ENCODE measurements at places on chromosomes 12 and 14. TPM values are rescaled to one million over a fixed set of nuclear protein-coding genes. Genes with fewer than 3 reads are reported as not detected.

DNA sequence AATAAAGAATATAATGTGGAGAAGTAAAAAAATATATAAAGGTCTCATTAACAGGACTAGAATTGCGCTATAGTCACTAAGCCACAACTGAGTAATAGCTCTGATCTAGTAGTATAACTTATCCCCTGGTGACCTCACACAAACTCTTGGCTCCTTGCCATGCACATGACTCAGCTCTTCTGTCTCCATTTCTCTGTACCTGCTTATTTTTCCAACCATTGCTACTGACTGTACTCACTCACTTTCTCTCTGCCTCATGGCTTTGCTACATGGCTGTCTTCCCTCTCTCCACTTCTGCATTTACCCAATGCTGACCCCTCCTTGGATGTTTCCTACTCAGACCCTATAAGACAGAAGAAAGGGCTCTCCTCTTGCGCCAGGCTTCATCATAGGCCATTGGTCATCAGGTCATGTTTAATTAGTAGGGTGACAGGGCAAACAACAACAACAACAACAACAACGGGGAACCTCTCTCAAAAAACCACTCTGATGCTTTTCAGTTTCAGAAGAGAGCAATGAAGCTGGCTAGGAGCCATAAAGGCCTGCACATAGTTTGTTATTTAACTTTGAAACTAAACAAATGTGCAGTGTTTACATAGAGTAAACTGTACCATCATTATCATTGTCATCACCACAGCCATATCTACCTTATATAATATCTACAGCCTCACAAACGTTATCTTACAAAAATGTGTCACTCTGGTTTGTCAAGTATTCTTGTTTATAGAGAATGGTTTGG, 25.6 kb upstream of the KRAS start:
- H3K36me3 ChIP-seq = no peaks in the 10 kb centered on the region
- H3K4me1 ChIP-seq = no peaks in the 10 kb centered on the region
- H3K27me3 ChIP-seq = no peaks in the 10 kb centered on the region
- no peak for DNase-seq
- no peak overlapping the region for H3K27ac ChIP-seq

GRCh38 chr12:3456809-3457208, 34.2 kb upstream of the PRMT8 start:
- DNase-seq = no peak
- H3K27ac ChIP-seq = no peak overlapping the region
- H3K27me3 ChIP-seq = no peaks in the 10 kb centered on the region
- no peaks in the 10 kb centered on the region for H3K36me3 ChIP-seq
- no peak overlapping the region for H3K4me3 ChIP-seq
- no peaks in the 10 kb centered on the region for H3K4me1 ChIP-seq

GRCh38 chr12:21710958-21711775, 53.5 kb upstream of the LDHB start:
- H3K36me3 ChIP-seq = no peaks in the 10 kb centered on the region
- H3K27ac ChIP-seq = no peak overlapping the region
- DNase-seq = no peak
- H3K4me1 ChIP-seq = no peaks in the 10 kb centered on the region
- H3K4me3 ChIP-seq = no peak overlapping the region

DNA sequence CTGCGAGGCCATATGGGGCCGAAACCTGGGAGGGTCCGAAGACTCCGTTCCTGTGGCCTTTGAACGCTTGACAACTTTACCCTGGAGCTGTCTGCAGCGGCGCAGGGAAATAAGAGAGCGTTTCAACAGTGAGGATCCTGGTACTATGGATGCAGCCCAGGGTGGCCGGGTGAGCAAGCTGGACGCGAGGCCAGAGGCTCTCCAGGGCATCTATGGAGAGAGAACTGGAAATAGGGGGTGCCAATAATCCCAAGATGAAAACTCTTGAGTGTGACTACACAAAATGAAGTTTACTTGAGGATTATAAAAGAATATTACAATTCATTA, 1.1 kb upstream of the ABCC9 start:
- H3K4me1 ChIP-seq = peaks cover 5% of the 10 kb centered on the region
- no peak for DNase-seq
- H3K36me3 ChIP-seq = no peaks in the 10 kb centered on the region
- no peaks in the 10 kb centered on the region for H3K27me3 ChIP-seq

DNA sequence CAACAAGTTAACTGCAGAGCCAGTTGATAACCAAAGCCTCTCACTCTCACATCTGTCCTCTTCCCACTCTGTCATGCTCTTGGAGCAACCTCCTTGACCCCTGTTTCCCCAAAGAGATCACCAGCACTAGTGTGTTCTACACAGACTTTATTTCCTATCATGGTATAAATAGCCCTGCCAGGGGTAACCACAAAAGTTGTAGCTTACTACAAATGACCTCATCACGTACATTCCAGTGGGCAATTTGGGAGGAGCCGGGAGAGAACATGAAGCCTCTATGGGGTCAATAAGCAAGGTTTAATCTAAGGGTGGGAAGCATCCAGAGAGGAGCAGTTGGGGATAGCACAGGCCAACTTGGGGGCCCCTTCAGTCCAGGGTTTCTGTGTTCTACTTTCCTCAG, 186.5 kb downstream of the KCNA5 start:
- H3K4me1 ChIP-seq = no peaks in the 10 kb centered on the region
- H3K27me3 ChIP-seq = no peaks in the 10 kb centered on the region
- no peaks in the 10 kb centered on the region for H3K36me3 ChIP-seq
- H3K27ac ChIP-seq = no peak overlapping the region

- DNase-seq = peak; percentile 32
- no peaks in the 10 kb centered on the region for H3K4me1 ChIP-seq
- H3K36me3 ChIP-seq = no peaks in the 10 kb centered on the region
- no peaks in the 10 kb centered on the region for H3K27me3 ChIP-seq
- no peak overlapping the region for H3K27ac ChIP-seq
Observed at GRCh38 chr14:68741839-68742470, 50.9 kb downstream of the ZFP36L1 start.

GRCh38 chr14:100285021-100285912, 21.0 kb downstream of the SLC25A29 start:
- no peaks in the 10 kb centered on the region for H3K27me3 ChIP-seq
- no peaks in the 10 kb centered on the region for H3K4me1 ChIP-seq
- peak; percentile 86 for DNase-seq
- H3K27ac ChIP-seq = peak overlapping the region; percentile 57
- peak overlapping the region; percentile 66 for H3K4me3 ChIP-seq

MANSC4 gene
- not detected for total RNA-seq

HCAR1 gene
- total RNA-seq = 0.14 TPM

Data from pancreas (tissue), 10 donors.